ENCODE measurements at places on chromosomes 1 and 21. TPM values are rescaled to one million over a fixed set of nuclear protein-coding genes. Genes with fewer than 3 reads are reported as not detected.

- no peaks in the 10 kb centered on the region for H3K36me3 ChIP-seq
- no peak overlapping the region for H3K27ac ChIP-seq
- DNase-seq, result no peak
- H3K4me3 ChIP-seq, result no peak overlapping the region
Observed at GRCh38 chr1:45097944-45098343, 85.9 kb downstream of the UROD start.

GRCh38 chr21:45403133-45403824 is 1.7 kb upstream of the COL18A1 start:
- DNase-seq, result no peak
- H3K4me3 ChIP-seq, result peak overlapping the region; percentile 77
- peaks cover 2% of the 10 kb centered on the region for H3K4me1 ChIP-seq
- H3K27me3 ChIP-seq, result peaks cover 22% of the 10 kb centered on the region

DNA sequence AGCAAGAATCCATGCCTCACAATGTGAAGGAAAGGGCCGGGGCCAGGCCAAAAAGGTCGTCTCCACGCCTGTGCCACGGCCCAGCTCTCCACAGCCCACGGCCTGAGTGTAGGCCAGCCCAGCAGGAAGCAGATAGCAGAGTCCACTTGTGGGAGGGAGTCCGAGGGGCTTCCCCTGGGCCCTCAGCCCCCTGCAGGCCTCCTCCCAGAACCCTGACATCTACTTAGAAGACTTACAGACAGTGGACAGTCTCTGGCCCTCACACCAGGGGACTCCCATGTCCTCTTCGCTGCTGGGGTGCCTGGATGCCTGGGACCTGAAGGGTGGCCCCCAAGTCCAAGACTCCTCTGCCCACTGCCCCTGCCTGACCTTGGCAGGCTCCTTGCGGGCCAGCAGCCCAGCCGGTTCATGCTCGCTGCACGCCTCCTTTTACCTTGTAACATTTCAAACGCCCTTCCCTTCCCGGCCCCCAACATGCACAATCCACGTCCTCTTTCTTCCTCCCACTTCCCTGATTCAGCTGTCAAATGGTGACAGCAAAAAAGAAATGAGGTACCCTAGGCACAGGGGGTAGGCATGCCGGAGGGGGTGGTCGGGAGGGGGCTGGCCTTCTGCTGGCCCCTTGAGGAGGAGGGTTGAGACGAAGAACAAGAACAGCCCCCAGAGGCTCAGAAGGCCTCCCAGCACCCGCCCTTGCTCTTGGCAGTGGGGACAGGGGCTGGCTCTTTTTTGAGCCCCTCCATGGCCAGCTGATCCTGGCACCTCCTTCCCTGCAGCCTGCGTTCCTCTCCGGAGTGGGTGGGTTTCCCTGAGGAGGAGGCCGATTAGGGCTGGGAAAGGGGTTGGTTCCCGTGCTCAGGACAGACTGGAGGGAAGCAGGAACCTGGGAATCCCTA is 997 bp upstream of the PTPN7 start:
- H3K27me3 ChIP-seq, result peaks cover 10% of the 10 kb centered on the region
- no peaks in the 10 kb centered on the region for H3K36me3 ChIP-seq
- no peak for DNase-seq
- H3K27ac ChIP-seq, result peak overlapping the region; percentile 11
- H3K4me3 ChIP-seq, result no peak overlapping the region

GRCh38 chr1:153259387-153259786 is at the start of gene LORICRIN:
LORICRIN (plus strand) TSS chr1:153259687; CDS start chr1:153260950, 1,263 bp downstream.
- no peak for DNase-seq
- H3K27ac ChIP-seq, result peak within 1 kb of the TSS; percentile 18

- peaks cover 46% of the 10 kb centered on the region for H3K4me1 ChIP-seq
- H3K27ac ChIP-seq, result peak overlapping the region; percentile 6
- H3K4me3 ChIP-seq, result no peak overlapping the region
- no peaks in the 10 kb centered on the region for H3K36me3 ChIP-seq
Observed at GRCh38 chr1:212920896-212921295, 29.4 kb upstream of the VASH2 start.

DNA sequence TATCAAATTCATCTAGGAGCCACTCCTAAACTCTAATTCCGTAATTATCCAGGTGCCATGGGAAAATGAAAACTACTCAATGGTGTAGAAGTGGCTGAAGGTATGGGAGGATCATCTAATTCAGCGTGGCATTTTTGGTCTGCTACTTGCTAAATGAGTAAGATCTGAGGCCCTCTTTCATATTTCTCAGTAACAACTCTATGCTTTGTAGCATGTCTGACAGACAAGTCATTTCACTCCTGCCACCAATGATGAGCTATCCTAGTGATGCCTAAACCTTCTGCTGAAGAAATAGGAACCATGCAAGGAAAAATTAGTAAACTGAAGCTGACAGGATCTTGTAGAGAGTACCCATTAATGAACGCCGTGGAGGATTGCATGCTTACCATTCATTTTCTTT is 145.3 kb downstream of the NTNG1 start:
- no peaks in the 10 kb centered on the region for H3K27me3 ChIP-seq
- H3K4me1 ChIP-seq, result no peaks in the 10 kb centered on the region
- no peak for DNase-seq
- no peaks in the 10 kb centered on the region for H3K36me3 ChIP-seq
- H3K27ac ChIP-seq, result no peak overlapping the region

DNA sequence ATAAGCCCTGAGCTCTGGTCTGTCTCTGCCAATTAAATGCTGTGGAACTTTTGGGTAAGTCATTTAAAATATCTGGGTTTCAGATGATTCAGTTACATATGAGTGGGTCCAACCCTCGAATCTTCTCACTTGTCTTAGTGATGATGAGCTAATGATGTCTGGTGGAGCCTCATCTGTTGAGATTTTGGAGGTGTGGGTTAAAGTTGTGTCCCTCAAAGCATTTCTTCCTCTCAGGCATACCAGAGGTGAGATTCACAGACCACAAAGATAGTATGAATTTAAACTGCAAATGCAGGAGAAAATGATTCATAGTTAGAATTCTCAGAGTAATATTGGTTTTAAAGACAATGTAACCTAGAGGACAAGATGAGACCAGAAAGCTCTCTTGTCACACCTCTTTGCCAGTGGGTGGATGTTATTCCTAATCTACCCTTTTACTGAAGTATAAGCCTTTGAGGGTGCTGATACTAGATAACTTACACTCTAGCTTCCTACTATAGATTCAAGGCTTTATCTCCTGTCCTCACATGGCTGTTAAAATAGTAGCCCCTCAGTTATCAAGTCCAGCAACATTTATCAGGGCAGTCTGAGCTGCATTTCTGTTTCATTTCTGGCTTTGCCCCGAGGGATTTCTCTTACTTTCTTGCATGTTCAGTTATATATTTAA is 90.7 kb downstream of the MT1HL1 start:
- H3K4me1 ChIP-seq, result no peaks in the 10 kb centered on the region
- H3K27me3 ChIP-seq, result no peaks in the 10 kb centered on the region
- DNase-seq, result no peak
- no peak overlapping the region for H3K27ac ChIP-seq

DNA sequence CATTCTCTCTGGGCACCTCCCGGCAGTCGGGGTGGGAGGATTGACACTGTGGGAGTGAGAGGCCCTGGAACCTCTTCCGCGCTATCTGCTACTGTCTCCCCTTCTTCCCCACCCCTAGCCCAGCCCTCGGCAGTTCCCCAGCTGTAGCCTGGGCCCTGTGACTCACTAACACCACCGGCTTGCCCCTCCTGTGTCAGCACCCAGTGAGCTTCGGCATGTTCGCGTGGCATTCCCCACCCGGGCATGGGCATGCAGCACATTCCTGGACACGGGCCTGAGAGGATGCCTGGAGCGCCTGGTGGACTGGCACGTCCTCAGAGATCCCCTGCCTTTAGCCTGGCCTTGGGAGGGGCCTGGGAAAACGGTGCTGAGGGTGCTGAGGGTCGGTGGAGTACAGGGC is 1.3 kb downstream of the CDK18 start:
- peak overlapping the region; percentile 25 for H3K4me3 ChIP-seq
- no peaks in the 10 kb centered on the region for H3K36me3 ChIP-seq
- H3K4me1 ChIP-seq, result peaks cover 8% of the 10 kb centered on the region
- H3K27me3 ChIP-seq, result peaks cover 10% of the 10 kb centered on the region
- no peak overlapping the region for H3K27ac ChIP-seq
- DNase-seq, result no peak

DNA sequence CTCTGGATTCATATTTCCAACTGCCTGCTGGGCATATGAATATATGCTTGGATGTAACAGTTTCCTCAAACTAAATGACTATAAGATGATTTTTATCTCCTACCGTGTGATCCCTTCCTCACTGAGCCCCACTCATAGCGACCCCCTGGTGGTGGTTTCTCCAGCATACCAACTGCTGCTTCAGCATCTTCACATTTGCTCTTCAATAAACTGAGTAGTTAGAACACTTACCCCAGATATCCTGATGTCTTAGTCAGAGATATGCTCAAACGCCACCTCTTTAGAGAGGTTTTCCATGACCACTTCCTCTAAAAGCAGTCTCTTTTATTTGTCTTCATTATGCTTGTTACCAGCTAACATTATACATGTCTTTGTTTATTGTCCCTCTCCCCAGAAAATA is 10.2 kb upstream of the HNRNPR start:
- H3K27ac ChIP-seq, result peak overlapping the region; percentile 5
- peaks cover 27% of the 10 kb centered on the region for H3K27me3 ChIP-seq
- peaks cover 29% of the 10 kb centered on the region for H3K36me3 ChIP-seq
- no peaks in the 10 kb centered on the region for H3K4me1 ChIP-seq

MAB21L3 gene
- 0.22 TPM for total RNA-seq

TMEM125 gene
- total RNA-seq, result not detected

SYT11 gene
- 419 TPM for total RNA-seq

CHML gene
- total RNA-seq, result 23.3 TPM

RCSD1 gene
- total RNA-seq, result not detected

FAAH gene
- 1.7 TPM for total RNA-seq

NEGR1 gene
- 0.51 TPM for total RNA-seq

Data from glutamatergic neuron (in vitro differentiated cells).